Activated CD4-positive, alpha-beta memory T cell treated with anti-CD3 and anti-CD28 coated beads for 36 hours (primary cell): ENCODE measurements at places on chromosomes 1 and 21.
A peak's percentile ranks its signal among the peaks of the same experiment; 100 is the strongest.

- DNase-seq: no peak
These were observed 2.8 kb downstream of the PTGER3 start for GRCh38 chr1:71044833-71045232.

- DNase-seq: no peak
These were observed 129.0 kb downstream of the TGFB2 start for GRCh38 chr1:218474128-218474527.

DNA sequence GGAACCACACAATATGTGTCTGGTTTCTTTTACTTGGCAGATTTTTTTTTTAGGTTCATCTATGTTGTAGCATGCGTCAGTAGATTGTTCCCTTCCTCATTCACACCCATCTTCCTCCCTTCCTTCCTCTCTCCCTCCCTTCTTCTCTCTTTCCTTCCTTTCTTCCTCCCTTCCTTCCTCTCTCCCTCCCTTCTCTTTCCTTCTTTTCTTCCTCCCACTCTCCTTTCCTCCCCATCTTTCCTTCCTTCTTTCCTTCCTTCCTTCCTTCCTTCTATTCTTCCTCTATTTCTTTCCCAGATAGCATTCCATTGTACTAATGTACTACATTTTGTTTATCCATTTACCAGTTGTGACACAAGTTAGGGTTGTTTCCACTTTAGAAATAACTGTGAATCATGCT lies 218.0 kb downstream of the RGS7 start:
- no peak for DNase-seq

- DNase-seq: no peak
These were observed 53.3 kb upstream of the FGGY start for GRCh38 chr1:59243550-59243949.

GRCh38 chr1:160428655-160429054 lies 28.3 kb downstream of the VANGL2 start:
- DNase-seq: peak; percentile 57

- no peak for DNase-seq
These were observed 34.3 kb upstream of the PDE9A start for GRCh38 chr21:42619166-42619565.
